Breast epithelium (tissue), 4 donors: ENCODE measurements at places on chromosomes 3 and 15. TPM values are rescaled to one million over a fixed set of nuclear protein-coding genes. Genes with fewer than 3 reads are reported as not detected.

Gene C3orf38
- 23.0 TPM for total RNA-seq

Gene SOX14
- not detected for total RNA-seq

DNA sequence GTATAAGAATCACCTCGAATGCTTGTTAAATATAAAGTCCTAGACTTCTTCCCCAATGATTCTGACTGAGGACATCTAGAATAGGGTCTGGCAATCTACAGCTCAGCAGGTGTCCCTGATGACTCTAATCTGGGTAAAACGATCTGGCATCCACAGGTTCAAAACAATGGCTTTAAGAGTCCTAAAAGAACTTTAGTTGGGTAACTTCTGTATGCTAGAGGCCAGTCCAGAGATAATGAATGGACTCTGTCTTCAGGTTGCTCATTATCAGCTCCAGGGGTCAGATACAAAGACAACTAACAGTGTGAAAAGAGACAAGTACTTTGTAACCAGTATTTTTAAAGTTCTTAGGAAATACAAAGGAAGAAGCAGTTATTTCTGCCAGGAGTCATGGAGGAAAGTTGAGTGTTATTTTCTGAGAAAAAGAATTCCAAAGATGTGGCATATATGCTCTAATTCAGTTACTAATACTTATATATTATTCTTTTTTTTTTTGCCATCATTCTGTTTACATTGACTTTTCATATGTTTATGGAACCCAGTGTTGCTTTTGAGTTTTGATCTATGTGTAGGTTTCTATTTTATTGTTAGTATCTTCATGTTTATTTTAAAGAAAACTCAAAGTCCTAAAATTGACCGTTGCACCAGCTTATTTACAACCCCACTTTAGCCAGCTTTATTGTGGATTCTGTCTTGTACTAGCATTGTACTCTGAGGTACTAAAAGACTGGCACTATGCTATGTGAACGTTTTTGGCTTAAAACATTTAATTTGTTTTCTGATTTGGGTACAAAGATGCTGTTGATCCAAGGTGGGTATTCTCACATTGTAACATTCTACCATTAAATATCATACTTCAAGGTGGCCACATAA is 3.1 kb upstream of the GPR15 start:
- H3K27ac ChIP-seq, result no peak overlapping the region
- no peaks in the 10 kb centered on the region for H3K36me3 ChIP-seq
- DNase-seq, result no peak
- no peak overlapping the region for H3K4me3 ChIP-seq

Gene FGF12
- 2.1 TPM for total RNA-seq

Gene SLC22A13
- not detected for total RNA-seq

- no peak overlapping the region for H3K27ac ChIP-seq
- no peaks in the 10 kb centered on the region for H3K36me3 ChIP-seq
- H3K4me3 ChIP-seq, result no peak overlapping the region
- H3K27me3 ChIP-seq, result no peaks in the 10 kb centered on the region
- no peak for DNase-seq
- H3K4me1 ChIP-seq, result no peaks in the 10 kb centered on the region
Measured at GRCh38 chr3:51802106-51802703, 23.2 kb upstream of the IQCF6 start.

DNA sequence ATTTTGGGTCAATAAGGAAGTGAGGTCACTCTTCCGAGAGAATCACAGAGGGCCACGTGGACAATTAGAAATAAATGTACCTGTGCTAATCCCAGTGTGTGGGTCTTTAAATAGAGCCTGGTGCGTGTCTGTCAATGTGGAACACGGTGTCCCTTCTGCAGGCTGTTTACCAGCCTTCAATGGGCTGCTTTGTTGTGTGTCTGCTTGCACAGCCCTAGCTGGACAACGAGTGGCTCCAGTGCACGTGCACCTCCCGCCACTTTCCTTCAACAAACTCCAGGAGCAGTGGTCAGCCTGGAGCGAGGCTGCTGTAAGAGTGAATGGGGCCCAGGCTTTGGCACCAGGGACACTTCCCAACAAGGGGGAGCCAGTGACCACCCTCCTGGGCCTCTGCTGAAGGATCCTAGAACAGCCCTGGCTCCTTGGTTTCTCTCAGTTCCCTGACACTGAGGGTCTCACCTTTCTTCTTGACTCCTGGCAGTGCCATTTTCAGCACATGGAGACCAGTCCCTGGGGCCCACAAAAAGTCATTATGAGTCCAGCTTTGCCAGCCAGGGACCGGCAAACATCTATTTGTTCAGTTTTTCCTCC is 76.1 kb downstream of the ISG20 start:
- H3K4me3 ChIP-seq, result no peak overlapping the region
- H3K27me3 ChIP-seq, result peaks cover 20% of the 10 kb centered on the region
- H3K27ac ChIP-seq, result no peak overlapping the region
- H3K4me1 ChIP-seq, result no peaks in the 10 kb centered on the region
- no peaks in the 10 kb centered on the region for H3K36me3 ChIP-seq
- no peak for DNase-seq

DNA sequence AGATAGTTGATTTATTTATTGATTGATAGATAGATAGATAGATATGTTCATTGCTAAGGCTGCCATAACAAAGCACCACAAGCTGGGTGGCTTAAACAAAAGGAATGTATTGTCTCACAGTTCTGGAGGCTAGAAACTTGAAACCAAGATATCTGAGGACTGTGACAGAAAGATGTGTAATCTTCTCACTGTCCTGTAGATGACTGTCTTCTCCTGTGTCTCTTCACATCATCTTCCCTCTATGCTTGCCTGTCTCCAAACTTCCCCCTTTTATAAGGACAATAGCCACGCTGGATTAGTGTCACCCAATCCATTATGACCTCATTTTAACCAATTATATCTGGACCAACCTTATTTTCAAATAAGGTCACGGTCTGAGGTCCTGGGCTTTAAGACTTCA is 40.9 kb downstream of the GNB4 start:
- H3K27me3 ChIP-seq, result no peaks in the 10 kb centered on the region
- no peak for DNase-seq
- no peaks in the 10 kb centered on the region for H3K4me1 ChIP-seq
- no peaks in the 10 kb centered on the region for H3K36me3 ChIP-seq

DNA sequence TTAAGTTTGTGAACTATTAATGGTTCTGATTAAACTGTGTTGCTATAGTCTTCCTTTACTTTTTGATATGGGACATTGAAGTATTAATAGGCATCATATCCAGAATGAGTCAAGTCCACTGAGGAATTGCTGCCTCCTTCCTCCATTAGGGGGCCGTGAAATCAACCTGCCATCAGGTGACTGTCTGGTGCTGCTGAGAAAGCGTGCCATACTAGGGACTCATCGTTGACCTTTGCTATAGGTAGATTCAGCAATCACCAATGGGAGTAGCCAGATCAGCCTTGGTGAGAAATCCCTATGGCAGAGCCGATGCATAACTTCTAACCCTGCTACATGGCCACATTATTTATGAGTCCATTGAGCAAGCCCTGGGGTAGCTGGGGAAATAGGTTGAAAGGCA is 30.1 kb upstream of the SLC28A2 start:
- no peak overlapping the region for H3K4me3 ChIP-seq
- no peaks in the 10 kb centered on the region for H3K4me1 ChIP-seq
- DNase-seq, result no peak
- H3K27ac ChIP-seq, result no peak overlapping the region

GRCh38 chr3:140308535-140308934 is 369.3 kb upstream of the TRIM42 start:
- no peak overlapping the region for H3K4me3 ChIP-seq
- no peaks in the 10 kb centered on the region for H3K4me1 ChIP-seq
- DNase-seq, result no peak
- H3K36me3 ChIP-seq, result no peaks in the 10 kb centered on the region

Gene GPR62
- 0.16 TPM for total RNA-seq

Gene FBXO40
- not detected for total RNA-seq

DNA sequence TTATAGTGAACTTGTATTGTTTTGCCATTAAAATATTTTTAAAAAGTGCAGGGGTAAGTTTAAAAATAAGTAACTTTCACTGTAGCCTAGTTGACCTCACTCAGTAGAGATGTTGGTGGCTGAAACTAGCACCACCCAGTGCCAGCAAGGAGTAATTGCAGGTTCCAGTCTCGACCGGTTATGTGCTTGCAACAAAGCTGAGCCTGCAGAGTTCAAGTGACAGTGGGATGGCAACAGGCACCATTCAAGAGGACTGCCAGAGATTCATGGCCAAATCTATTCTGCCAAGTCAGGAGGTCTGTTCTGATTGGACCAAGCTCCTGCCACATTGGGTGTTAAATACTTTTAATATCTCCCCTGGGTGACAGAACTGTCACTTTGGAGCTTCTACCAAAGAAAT is 2.7 kb downstream of the ADAMTS7 start:
- H3K36me3 ChIP-seq, result no peaks in the 10 kb centered on the region
- H3K4me1 ChIP-seq, result peaks cover 3% of the 10 kb centered on the region
- no peaks in the 10 kb centered on the region for H3K27me3 ChIP-seq
- H3K4me3 ChIP-seq, result no peak overlapping the region
- no peak for DNase-seq

Gene UBA7
- total RNA-seq, result 50.5 TPM

- DNase-seq, result no peak
- H3K36me3 ChIP-seq, result no peaks in the 10 kb centered on the region
- H3K27me3 ChIP-seq, result no peaks in the 10 kb centered on the region
- no peak overlapping the region for H3K4me3 ChIP-seq
- H3K27ac ChIP-seq, result no peak overlapping the region
- no peaks in the 10 kb centered on the region for H3K4me1 ChIP-seq
Measured at GRCh38 chr15:39361497-39361896, 219.4 kb upstream of the THBS1 start.

- DNase-seq, result no peak
- H3K4me1 ChIP-seq, result no peaks in the 10 kb centered on the region
- no peak overlapping the region for H3K4me3 ChIP-seq
- H3K27ac ChIP-seq, result no peak overlapping the region
Measured at GRCh38 chr15:42413920-42414319, 54.6 kb downstream of the CAPN3 start.

DNA sequence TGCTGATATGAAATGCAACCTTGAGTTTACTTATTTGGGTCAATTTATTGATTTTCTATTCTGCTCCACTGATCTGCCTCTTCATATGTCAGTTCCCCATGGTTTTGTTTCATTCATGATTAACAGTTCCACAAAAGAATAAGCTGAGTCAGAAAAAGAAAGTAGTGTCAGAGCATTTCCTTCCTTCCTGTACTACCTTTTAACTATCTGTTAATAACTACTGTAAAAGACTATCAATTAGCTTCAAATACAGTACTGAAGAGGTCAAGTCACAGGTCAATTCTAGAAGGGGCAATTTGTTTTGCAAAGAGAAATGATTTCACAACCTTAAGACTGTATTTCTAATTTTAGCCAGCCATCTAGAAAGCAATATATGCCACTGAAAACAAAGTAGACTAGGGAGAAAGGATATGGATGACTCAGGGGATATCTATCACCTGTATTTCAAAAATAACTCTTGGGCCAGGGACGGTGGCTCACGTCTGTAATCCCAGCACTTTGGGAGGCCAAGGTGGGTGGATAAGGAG is 129.5 kb downstream of the TFDP2 start:
- no peak overlapping the region for H3K27ac ChIP-seq
- no peak overlapping the region for H3K4me3 ChIP-seq
- no peaks in the 10 kb centered on the region for H3K4me1 ChIP-seq
- H3K27me3 ChIP-seq, result no peaks in the 10 kb centered on the region
- DNase-seq, result no peak
- no peaks in the 10 kb centered on the region for H3K36me3 ChIP-seq

DNA sequence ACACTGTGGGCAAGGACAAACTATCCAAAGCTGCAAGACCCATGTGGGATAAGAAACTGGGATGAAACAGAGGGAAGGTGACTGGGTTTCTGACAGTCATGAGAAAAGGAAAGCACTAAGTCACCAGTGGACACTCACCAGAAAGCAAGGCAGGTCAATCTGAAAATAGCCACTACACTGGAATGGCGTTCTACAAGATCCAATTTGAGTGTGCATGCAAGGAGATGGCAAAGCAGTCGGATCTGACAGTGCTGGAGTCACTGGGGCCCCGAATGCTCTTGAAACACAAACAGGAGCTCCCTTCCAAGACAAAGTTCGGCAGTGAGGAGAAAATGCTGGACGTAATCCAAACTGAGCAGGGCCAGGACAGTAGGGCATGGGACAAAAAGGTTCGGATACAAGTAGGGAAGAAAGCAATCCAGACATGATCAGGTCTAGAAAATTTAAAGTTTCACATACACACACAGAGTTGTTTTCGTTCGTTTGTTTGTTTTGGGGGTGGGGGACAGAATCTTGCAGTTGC is 95.5 kb downstream of the EOMES start:
- H3K27ac ChIP-seq, result peak overlapping the region; percentile 21
- H3K27me3 ChIP-seq, result no peaks in the 10 kb centered on the region
- H3K4me1 ChIP-seq, result no peaks in the 10 kb centered on the region
- no peak overlapping the region for H3K4me3 ChIP-seq
- no peak for DNase-seq

Gene PLCB2
- 13.6 TPM for total RNA-seq

DNA sequence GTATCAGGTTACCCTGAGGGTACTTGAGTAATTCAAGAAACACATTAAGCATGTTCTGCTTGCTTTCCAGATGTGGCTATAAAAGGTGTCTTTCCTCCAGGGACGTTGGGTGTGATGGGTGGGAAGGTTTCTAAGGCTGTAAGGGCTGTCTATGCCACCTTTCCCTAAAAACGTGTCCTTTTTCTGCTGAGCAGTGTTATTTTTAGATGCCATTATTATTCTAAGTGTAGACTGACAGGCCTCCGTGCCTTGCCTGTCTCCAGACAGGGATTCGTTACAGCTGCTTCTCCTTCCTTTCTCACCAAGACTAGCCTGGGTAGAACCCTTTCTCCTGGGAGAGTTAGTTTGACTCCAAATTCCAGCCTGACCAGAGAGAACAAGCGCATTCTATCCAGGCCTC is 26.8 kb upstream of the RHO start:
- peaks cover under 1% of the 10 kb centered on the region for H3K4me1 ChIP-seq
- H3K27ac ChIP-seq, result no peak overlapping the region
- H3K4me3 ChIP-seq, result no peak overlapping the region
- no peaks in the 10 kb centered on the region for H3K27me3 ChIP-seq

GRCh38 chr15:62883938-62884479 is 158.5 kb upstream of the TPM1 start:
- DNase-seq, result no peak
- H3K27ac ChIP-seq, result no peak overlapping the region
- H3K27me3 ChIP-seq, result no peaks in the 10 kb centered on the region
- no peak overlapping the region for H3K4me3 ChIP-seq
- H3K4me1 ChIP-seq, result no peaks in the 10 kb centered on the region

DNA sequence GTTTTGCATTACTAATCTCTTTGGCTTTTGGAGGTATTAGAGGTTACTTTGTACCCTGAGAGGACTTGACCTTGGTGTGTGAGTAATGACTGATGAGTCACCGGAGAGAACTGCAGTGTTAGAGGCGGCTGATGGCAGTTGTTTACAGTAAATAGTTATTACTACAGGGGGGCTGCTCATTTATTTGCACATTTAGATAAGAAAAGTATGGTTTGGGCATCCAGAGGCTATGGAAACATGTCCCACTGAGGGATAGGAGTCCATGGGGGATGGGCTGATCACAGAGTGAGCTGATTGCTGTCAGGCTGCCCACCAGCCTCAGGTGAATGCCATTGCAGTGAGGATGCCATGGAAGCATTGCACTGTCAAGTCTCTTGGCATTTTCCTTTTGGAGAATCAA is 17.3 kb upstream of the STAC start:
- no peaks in the 10 kb centered on the region for H3K4me1 ChIP-seq
- H3K27me3 ChIP-seq, result no peaks in the 10 kb centered on the region
- no peaks in the 10 kb centered on the region for H3K36me3 ChIP-seq
- H3K27ac ChIP-seq, result no peak overlapping the region
- no peak for DNase-seq
